ENCODE measurements at places on chromosomes 5 and 9.

GRCh38 chr5:72842816-72843215 lies 26.4 kb downstream of the TNPO1 start:
- peaks cover 9% of the 10 kb centered on the region for H3K36me3 ChIP-seq
- H3K27me3 ChIP-seq: peaks cover under 1% of the 10 kb centered on the region
- peak overlapping the region; percentile 65 for H3K4me3 ChIP-seq
- DNase-seq: peak; percentile 78
- peaks cover 98% of the 10 kb centered on the region for H3K4me1 ChIP-seq

DNA sequence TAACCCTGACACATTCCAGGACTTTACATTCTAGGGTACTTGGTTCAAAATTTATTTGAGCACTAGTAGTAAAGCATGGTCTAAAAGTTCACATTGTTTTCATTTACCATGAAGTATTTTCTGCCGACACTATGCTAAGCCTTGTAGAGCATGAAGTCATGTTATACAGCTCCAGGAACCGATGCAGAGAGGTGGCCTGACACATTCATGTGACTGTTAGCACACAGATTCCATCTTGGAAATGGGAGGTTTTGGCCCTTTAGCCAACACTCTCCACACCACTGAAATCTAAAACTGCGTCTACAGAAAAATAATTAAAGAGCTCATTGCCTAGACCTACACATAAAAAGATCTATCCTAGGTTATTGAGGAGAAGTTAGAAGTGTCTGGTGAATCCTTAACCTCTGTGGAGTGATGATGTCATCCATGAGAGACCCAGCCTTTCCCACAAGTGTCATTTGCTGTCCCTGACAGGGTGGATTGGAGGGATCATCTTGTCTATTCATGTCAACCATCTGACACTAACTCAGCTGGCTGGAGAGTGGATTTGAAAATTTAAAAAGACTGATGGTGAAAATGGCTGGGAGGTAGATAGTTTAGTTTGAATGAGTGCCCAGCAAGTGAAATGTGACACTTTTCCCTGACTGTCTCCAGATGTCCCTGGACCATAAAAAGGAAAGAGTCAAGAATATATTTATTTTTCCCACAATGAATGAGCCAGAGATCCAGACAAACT lies 1.3 kb downstream of the RANBP3L start:
- DNase-seq: no peak
- no peaks in the 10 kb centered on the region for H3K36me3 ChIP-seq
- H3K27me3 ChIP-seq: peaks cover 16% of the 10 kb centered on the region
- no peak overlapping the region for H3K4me3 ChIP-seq
- H3K27ac ChIP-seq: no peak overlapping the region
- H3K4me1 ChIP-seq: peaks cover 17% of the 10 kb centered on the region

DNA sequence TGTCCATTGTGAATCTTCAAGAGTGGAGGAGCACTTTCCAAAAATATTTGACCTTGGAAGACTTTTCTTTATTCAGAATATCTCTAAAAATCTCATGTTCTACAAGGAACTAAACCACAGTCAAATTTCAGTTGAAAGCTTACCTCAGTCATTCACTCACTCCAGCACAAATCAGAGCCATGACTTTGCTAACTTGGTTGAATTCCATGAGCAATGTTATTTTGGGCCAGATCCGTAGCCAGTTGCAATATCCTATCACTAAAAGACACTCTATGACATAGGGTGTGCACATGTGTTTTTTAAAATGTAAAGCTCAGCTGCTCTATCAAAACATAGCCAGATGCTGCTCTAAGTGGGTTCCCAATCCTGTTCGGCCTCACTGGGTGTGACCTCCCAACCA lies 156.1 kb upstream of the ANKRD55 start:
- H3K27ac ChIP-seq: no peak overlapping the region
- no peak overlapping the region for H3K4me3 ChIP-seq
- H3K4me1 ChIP-seq: no peaks in the 10 kb centered on the region
- no peak for DNase-seq
- no peaks in the 10 kb centered on the region for H3K36me3 ChIP-seq

GRCh38 chr5:159130871-159131270 lies 31.2 kb upstream of the EBF1 start:
- no peak for DNase-seq
- H3K4me1 ChIP-seq: peaks cover 21% of the 10 kb centered on the region
- H3K4me3 ChIP-seq: no peak overlapping the region
- H3K36me3 ChIP-seq: no peaks in the 10 kb centered on the region
- H3K27me3 ChIP-seq: peaks cover 9% of the 10 kb centered on the region

DNA sequence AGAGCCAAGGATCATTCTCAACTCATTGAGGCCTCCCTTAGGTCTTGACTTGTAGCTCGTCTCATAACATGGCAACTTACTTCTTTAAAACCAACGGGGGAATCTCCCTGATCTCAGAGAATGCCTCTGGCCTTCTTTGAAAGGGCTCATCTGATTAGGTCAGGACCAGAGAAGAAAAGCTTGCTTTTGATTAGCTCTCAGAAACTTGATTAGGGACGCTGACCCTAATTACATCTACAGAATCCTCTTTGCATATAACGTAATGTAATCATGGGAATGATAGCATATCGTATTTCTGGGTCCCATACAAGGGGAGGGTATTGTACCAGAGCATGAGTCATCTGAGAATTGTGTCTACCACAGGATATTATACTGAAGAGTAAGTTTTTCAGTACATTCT lies 125.1 kb upstream of the SH3GL2 start:
- H3K4me3 ChIP-seq: no peak overlapping the region
- no peak for DNase-seq
- H3K4me1 ChIP-seq: no peaks in the 10 kb centered on the region
- H3K27me3 ChIP-seq: no peaks in the 10 kb centered on the region
- H3K27ac ChIP-seq: no peak overlapping the region
- no peaks in the 10 kb centered on the region for H3K36me3 ChIP-seq

DNA sequence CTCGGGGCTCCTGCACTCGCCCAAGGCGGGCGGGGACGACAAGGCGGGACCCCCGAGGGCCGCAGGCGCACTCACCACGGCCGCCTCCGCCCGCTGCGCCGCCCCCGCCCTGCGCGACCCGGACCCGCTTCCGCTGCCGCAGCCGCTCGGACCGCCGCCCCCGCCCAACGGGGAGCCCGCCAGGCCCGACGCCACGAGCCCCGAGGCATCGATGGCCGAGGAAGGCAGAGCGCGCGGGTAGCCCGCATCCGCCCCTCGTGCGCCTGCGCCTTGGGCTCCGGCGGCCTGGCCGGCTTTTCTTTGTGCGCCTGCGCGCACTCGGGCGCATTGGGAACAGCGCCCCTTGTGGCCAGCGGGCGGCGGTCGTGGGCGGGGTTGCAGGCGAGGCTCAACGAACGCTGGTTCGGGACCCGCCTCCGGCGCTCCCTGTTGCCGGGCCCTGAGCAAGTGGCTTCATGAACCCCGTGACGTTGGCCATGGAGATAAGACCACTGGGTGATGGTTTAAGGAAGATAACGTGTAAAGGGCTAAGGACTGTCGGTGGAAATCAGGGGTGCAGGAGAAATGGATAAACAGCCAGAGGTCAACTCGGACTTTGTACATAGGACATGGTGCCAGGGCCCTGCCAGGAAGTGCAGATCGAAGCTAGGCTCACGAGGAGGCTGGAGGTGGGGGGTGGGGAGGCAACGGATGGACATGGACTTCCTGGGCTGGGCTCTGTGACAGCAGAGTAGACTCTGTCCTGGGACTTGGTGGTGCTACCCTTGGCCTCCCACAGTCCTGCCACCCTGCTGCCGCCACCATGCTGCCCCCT lies at the start of the genes C8G and FBXW5:
C8G (plus strand) TSS at position 725 of the 814 bp plus-strand sequence; CDS start at position 803, 78 bp downstream.
FBXW5 (minus strand) TSS at position 220 of the 814 bp plus-strand sequence. CDS start 655 bp downstream, outside the sequence.
- peak within 1 kb of the TSS; percentile 82 for H3K4me3 ChIP-seq
- H3K36me3 ChIP-seq: no peaks in the 10 kb centered on the region
- peaks cover 2% of the 10 kb centered on the region for H3K27me3 ChIP-seq
- peaks cover 10% of the 10 kb centered on the region for H3K4me1 ChIP-seq
- H3K27ac ChIP-seq: peak within 1 kb of the TSS; percentile 73
- peak; percentile 87 for DNase-seq

DNA sequence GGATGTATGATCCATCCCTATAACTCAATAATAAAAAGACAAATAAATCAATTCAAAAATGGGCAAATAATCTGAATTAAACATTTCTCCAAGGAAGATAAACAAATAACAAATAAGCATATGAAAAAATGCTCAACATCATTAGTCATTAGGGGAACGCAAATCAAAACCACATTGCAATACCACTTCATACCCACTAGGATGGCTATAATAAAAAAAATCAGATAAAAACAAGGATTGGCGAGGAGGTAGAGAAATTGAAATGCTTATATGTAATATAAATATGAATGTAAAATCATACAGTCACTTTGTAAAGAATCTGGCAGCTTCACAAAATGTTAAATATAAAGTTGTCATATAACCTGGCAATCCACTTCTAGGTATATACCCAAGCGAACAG lies 52.3 kb upstream of the TBCA start:
- no peak for DNase-seq
- H3K4me3 ChIP-seq: no peak overlapping the region
- no peak overlapping the region for H3K27ac ChIP-seq
- no peaks in the 10 kb centered on the region for H3K36me3 ChIP-seq

- no peaks in the 10 kb centered on the region for H3K27me3 ChIP-seq
- no peaks in the 10 kb centered on the region for H3K36me3 ChIP-seq
- no peak overlapping the region for H3K4me3 ChIP-seq
- no peak for DNase-seq
- no peak overlapping the region for H3K27ac ChIP-seq
These were observed 443.4 kb downstream of the DTWD2 start for GRCh38 chr5:118544887-118545449.

- H3K4me3 ChIP-seq: no peak overlapping the region
- no peaks in the 10 kb centered on the region for H3K27me3 ChIP-seq
- DNase-seq: no peak
- no peak overlapping the region for H3K27ac ChIP-seq
These were observed 86.6 kb downstream of the PLPPR1 start for GRCh38 chr9:101115102-101115501.

DNA sequence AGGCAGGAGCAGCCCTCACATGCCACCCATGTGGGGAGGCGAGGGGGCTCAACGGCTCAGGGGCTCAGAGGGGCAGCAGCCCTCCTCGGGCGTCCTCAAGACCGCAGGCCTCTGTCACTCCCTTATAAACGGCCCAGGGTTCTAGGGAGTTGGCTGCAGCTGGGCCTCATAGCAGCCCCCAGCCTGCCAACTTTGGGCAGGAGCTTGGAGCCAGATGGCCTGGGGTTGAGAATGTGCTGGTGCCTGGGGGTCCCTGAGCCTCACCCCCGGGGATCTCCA lies 51.0 kb upstream of the RNU6ATAC start:
- no peaks in the 10 kb centered on the region for H3K36me3 ChIP-seq
- no peak for DNase-seq
- peaks cover 2% of the 10 kb centered on the region for H3K27me3 ChIP-seq

DNA sequence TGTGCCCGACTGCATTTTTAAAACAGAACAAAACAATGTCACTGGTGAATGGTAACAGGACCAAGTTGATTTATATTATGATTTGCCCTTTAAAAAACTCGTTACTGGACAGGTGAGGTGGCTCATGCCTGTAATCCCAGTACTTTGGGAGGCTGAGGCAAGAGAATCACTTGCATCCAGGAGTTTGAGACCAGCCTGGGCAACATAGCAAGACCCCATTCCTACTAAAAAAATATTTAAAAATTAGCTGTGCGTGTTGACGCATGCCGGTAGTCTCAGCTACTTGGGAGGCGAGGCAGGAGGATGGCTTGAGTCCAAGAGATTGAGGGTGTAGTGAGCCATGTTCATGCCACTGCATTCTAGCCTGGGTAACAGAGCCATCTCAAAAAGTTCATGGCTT lies 7.2 kb downstream of the UNC13B start:
- H3K4me1 ChIP-seq: peaks cover 23% of the 10 kb centered on the region
- no peaks in the 10 kb centered on the region for H3K36me3 ChIP-seq
- no peak overlapping the region for H3K4me3 ChIP-seq
- H3K27me3 ChIP-seq: peaks cover 3% of the 10 kb centered on the region
- DNase-seq: no peak

GRCh38 chr9:86298873-86299272 lies 16.5 kb upstream of the ISCA1 start:
- peaks cover 34% of the 10 kb centered on the region for H3K36me3 ChIP-seq
- no peak for DNase-seq
- peaks cover 10% of the 10 kb centered on the region for H3K4me1 ChIP-seq
- no peak overlapping the region for H3K4me3 ChIP-seq

DNA sequence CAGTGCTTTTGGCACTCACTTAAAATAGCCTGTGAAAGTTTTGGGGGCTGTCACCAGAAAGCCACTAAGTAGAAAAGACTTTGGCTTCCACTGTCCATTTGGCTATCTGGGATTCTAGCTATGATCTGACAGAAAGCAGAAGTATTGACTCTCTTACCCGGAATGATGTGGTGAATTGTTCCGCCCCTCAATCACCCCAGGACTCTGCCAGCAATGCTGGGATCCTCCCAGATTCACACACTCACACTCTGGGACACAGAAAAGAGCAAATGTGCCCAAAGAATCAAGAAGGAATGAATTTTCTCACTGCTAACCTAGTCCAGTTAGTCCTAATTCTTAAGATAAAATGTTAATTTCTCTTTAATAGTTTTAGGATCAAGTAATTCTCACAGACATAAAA lies 576.9 kb downstream of the BNC2 start:
- peaks cover 6% of the 10 kb centered on the region for H3K27me3 ChIP-seq
- peaks cover 16% of the 10 kb centered on the region for H3K4me1 ChIP-seq
- H3K27ac ChIP-seq: no peak overlapping the region
- DNase-seq: no peak
- 0 out of 2 replicates have a peak, but pooled peaks cover 14% of the 10 kb centered on the region for H3K36me3 ChIP-seq
- H3K4me3 ChIP-seq: no peak overlapping the region

DNA sequence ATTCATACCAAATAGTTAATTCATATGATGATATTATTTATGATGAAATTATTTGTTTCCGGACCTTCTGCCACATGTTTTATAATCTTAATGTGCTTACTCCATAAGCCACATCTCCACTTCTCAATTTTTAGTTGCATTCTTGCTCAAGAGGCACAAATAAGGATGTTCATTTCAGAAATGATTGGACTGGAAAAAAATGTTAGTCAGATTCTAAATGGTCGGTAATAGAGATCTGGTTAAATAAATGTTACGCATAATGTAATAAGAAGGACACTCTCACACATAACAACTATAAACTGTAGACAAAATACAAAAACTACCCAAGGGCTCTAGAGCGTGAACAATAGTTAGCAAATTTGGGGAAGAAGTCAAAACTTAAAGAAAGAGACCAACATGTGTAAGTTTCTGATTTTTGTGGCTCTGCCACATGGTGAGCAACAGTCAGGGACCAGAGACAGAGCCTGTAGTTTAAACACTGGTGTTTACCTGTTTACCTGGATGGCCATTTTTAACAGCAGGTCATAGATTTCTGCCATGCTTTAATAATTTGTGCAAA lies 554.3 kb upstream of the CLINT1 start:
- no peaks in the 10 kb centered on the region for H3K36me3 ChIP-seq
- DNase-seq: no peak
- H3K4me3 ChIP-seq: no peak overlapping the region
- H3K4me1 ChIP-seq: peaks cover 16% of the 10 kb centered on the region
- no peak overlapping the region for H3K27ac ChIP-seq
- peaks cover 3% of the 10 kb centered on the region for H3K27me3 ChIP-seq

DNA sequence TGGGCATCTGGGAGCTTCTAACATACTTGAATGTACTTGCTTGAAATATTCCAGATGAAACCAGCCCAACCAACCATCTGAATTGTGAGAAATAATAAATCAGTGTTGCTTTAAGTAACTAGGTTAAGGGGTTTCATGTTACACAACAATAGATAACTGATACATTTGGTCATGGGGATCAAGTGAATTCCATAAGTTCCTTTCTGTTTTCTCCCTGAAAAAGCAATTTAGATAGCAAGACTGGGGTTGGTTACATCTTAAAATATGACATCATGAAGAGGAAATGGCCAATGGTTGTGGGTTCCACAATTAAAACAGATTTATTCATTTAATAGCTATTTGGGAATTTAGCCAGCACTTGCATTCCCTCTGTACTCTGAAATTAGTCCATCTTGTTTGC lies 559.7 kb downstream of the TLR4 start:
- H3K27ac ChIP-seq: no peak overlapping the region
- no peaks in the 10 kb centered on the region for H3K27me3 ChIP-seq
- H3K4me3 ChIP-seq: no peak overlapping the region
- H3K4me1 ChIP-seq: no peaks in the 10 kb centered on the region
- DNase-seq: no peak

Data from HFFc6 (cell line).